Stimulated activated CD4-positive, alpha-beta T cell treated with anti-CD3 and anti-CD28 coated beads, TNF-alpha, amount 100 ng/mL, for 48 hours (primary cell): ENCODE measurements at places on chromosomes 11 and 22.
A peak's percentile ranks its signal among the peaks of the same experiment; 100 is the strongest.

DNA sequence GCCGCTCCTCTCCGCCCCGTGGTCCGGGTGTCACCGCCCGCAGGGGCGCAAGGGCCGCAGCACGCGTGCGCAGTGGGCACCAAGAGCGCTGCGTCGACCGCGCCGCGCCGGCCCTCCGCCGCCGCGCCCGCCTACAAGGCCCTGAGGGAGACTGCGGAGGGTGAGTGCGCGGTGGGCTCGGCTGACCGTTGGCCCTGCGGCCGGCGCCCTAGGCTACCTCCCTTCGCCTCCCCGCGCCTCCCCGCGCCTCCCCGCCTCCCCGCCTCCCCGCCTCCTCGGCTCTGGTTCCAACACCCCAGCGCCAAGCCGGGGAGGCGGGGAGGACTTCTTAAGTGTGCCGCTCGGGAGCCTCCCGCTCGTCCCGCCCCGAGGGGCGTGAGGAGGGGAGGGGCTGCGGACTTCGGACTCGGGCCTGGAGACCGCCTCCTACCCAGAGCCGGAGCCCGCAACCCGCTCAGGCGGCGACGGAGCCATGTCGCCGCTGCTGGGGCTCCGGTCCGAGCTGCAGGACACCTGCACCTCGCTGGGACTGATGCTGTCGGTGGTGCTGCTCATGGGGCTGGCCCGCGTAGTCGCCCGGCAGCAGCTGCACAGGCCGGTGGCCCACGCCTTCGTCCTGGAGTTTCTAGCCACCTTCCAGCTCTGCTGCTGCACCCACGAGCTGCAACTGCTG, at the start of gene AQP11:
TSS of gene AQP11 (plus strand) at position 433 of the 673 bp plus-strand sequence. CDS start at position 473, 40 bp downstream.
- DNase-seq, result peak; percentile 31

- DNase-seq, result no peak
Observed at GRCh38 chr22:48537343-48537680, 1290.4 kb downstream of the BRD1 start.

DNA sequence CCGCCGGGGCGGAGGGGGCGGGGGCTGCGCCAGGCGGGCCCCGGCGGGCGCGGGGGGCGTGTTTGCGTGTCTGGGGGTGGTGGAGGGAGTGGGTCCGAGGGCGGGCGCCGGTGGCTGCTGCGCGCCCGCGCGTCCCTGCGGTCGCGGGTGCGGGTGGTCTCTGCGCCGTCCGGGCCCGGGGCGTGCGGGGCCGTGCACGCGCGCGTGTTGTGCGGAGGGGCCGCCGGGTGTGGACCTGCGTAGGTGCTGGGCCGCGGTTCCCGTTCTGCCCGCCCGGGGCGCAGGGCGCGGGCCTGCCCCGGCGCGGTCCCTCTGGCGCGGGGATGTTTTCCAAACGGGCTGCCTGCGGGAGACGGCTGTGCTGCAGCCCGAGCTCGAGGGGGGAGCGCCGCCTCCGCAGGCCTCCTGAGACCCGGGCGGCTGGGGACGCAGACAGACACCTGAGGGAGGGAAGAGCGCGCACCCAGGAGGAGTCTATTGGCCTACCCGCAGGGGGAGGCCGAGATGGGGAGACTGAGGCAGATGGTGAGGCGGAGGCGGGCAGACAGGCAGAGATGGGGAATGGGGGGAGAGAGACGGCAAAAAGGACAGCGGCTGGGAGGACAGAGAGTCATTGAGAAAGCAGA, 442 bp downstream of the PELI3 start:
- no peak for DNase-seq

DNA sequence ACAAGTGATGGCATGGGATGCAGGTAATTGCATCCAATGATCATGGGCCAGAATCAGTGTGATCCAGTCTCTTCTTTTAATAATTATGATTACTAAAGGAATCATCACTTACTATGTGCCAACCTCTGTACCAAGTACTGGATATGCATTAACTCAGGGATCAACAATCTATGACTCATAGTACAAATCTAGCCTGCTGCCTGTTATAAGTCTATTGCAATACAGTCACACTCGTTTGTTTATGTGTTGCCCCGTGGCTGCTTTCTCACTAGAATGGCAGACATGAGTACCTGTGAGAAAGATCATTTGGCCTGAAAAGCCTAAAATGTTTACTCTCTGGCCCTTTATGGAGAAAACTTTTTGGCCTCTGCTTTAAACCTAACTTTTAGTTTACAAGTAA, 45.0 kb downstream of the OR6Q1 start:
- DNase-seq, result no peak

DNA sequence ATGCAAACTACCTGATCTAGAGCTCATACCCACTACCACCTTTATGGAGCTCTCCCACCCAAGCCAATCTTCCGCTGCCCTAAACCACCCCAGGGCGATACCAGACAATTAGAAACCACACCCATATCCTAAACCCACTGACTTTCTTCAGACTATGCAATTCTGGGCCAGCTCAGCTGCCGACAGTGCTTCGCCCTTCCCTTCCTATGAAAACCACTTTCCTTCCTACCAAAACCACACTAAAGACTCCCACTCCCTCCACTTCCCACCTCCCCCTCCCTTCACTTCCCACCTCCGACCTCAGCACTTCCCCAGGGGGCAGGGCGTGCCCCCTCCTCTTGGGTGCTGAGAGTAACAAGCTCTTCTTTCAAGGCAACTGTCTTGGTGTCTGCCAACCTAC, 25.1 kb downstream of the B3GAT1 start:
- DNase-seq, result no peak

- DNase-seq, result no peak
Observed at GRCh38 chr11:130279989-130280388, 34.7 kb downstream of the ZBTB44 start.

GRCh38 chr11:88604260-88604659, 266.7 kb upstream of the CTSC start:
- no peak for DNase-seq

DNA sequence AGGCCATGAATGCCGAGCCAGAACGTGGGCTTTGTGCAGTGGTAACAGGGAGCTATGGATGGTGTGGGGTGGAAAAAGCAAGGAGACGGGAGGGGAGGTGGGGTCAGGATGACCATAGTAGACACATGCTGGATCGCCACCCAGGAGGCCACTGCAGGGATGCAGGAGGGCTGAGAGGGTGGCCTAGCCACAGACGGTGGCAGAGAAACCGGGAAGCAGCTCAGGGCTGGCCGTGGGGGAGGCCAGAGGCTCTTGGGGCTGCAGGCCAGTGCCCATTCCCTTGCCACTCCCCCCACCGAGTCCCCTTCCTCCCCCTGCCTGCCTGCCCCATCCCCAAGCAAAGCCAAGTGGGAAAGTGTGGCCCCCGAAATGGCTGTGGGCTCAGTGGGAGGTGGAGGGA, 59.1 kb upstream of the TCF20 start:
- no peak for DNase-seq

DNA sequence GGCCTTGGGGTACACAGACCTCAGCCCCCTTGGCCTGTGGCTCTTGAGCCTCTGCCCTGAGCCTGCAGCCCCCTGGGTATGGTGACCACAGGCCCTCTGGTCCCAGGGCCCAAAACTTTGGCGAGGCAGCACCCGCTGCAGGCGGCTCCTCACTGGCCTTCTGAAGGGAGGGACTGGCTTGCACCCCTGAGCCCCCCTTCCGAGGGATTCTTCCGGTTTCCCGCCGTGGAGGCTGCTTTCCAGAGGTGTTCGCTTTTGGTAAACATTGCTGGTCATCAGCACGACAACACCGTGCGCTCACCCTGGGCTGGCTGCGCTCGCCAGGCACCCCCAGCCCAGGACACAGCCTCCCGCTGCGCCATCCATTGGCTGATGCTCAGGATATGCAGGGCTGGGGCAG, 42.0 kb downstream of the GRAMD4 start:
- DNase-seq, result no peak

GRCh38 chr22:47597041-47597440, 834.6 kb downstream of the TBC1D22A start:
- no peak for DNase-seq
